Activated T-helper 9 cell treated with anti-CD3 and anti-CD28 coated beads, Interleukin-2, amount 50 U/mL, for 16 hours (primary cell): ENCODE measurements at places on chromosomes 1 and 21.

DNA sequence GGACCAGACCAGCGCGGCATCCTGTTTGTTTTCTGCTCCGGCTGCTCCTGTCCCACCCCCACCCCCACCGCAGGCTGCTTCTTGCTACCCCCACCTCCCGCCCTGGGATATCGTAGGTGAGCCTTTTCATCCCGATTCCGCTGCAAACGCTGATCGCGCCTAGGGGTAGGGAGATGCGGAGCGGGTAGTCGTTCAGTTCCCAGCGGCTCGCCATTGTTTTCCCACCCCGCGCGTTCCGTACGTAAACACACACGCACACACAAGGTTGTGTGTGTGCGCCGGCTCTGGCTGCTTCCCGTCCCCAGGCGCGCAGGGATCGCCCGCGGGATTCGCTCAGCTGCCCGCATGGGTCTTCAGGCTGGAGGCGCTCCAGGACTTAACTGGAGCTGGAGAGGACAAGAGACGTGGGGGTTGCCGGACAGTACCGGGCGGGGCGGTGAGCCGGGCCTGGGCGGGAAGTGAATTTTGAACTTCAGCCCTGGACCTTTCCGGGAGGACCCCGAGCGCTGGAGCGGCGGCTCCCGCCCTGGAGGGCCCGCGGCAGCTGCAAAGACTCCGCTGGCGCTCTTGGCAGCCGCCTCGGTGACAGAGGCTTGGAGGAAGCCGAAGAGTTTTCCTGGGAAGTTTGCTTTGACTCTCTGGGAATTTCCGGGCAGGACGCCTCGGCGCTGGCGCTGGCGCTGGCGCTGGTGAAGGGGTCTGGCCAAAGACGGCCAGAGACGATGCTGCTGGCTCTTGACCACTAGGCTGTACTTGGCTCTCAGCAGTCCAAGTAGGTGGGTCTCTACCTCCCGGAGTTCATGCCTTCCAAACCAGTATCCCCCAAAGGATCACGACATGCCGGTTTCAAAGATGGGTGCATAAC, 1.6 kb downstream of the SOX13 start:
- no peak for DNase-seq

DNA sequence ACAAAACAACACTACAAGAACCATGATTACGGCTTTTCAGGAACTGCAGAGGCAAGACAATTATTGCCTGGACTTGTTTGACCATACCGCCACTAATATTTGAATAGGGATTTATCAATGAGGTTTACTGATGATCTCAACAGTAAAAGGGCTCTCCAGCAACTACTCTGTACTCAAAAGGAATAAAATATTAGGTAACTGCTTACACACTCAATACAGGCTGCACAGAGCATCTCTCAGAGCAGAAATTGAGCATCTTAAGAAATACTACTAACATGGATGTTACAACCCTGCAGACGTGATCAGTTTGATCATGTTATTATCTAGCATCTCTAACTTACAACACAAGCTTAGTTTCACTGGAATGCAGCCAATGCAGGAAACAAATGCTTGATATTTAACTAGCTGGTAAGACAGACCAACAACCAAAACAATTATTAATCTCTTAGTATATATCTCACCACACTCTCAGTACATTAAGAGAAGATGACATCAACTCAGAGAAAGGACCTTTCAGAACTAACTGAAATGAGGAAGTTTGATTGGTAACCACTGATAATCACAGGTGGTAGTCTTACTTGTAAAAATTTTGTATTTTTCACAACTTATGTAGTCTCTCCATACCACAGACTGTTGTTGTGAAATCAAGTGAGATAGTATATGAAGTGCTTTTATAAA, 52.2 kb downstream of the PUM1 start:
- no peak for DNase-seq

- no peak for DNase-seq
Observed at GRCh38 chr1:209531006-209531405, 52.5 kb upstream of the CAMK1G start.

DNA sequence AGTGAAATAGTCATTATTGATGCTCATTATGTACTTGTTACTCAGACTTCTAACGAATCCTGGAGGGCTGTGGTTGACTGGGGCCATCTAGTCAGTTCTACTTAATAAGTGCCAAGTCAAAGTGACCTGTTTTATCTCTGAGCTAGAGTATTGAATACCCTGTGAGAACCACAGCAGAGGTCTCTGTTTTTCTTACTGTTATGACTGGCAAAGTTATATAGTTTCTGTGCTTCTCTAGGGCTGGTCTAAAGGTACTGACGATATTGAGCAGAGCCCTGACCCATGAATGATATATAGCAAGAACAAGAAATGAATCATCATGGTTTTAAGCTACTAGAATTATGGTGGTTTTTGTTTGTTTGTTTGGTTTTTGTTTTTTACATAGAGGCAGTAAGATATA, 555.8 kb downstream of the PLA2G4A start:
- DNase-seq = no peak

- no peak for DNase-seq
Observed at GRCh38 chr1:6494627-6495026, 3.2 kb upstream of the PLEKHG5 start.
